ENCODE measurements at places on chromosomes 12 and 14.

DNA sequence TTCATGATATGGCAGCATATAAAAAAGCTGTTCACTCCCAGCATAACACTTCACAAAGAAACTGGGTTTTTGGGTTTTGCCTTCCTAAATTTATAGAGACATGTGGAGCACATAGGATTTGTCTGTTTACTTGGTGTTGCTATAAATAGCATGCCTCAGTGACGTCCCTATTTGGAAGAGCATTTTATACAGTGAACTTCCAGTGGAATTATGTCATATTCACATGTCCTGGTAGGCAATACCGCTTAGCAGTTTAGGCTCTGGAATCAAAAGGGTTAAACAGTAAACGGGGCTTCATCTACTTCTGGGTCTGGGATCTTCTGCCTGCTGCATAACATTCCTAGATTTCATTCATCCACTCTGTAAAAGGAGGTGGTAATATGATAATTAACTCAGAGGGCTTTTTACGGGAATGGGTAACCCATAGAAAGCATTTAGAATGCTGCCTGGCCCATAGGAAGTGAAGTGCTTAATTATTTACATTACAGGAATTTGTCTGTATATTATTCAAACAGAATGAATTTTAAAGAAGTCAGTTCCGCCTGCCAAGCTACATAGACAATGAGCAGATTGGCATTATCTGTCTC, 396.1 kb downstream of the TMTC2 start:
- DNase-seq, result peak; percentile 23

DNA sequence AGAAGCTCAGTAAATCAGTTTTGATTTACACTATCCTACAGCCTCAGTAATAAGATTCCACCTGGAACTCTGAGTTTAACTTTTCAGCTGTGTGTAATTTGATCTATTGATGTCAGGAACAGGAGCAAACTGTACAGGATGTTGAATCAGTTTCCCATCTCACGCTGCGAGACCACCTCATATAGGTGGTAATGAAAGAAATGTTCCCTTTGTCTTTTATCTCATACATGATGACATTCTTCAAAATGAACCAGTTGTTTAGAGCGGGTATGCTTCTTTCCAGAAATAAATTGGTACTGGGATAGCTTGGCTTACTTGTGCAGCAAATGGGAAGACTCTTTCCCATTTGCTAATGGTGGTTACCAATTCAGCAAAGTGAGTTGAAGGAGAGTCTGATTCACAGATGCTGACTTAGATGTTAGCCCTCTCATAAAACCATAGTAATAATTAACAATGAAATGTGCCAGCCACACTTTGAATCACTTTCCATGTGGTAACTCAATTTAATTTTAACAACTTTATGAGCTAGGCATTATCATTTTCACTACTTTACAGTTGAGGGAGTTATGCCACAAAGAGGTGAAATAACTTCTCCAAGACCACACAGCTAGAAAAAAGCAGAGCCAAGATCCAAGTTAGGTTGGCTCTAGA, 251.5 kb downstream of the PAWR start:
- no peak for DNase-seq

DNA sequence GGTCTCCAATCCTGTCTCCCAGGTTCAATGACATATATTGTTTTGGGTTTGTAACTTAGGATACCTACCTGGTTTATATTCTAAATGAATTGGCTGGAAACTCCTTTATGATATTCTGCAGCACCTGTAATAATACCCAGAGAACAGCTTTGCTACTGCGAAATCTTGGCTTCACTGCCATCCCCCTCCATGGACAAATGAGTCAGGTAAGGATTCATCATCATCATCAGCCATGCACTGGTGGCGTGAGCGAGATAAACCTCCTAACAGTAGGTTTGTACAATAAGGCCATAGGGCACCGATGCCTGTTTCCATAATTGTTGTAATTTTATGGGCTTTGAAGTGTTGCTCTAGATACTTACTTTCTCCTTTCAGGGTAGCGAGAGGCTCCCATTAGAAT, 10.7 kb downstream of the DDX47 start:
- no peak for DNase-seq

DNA sequence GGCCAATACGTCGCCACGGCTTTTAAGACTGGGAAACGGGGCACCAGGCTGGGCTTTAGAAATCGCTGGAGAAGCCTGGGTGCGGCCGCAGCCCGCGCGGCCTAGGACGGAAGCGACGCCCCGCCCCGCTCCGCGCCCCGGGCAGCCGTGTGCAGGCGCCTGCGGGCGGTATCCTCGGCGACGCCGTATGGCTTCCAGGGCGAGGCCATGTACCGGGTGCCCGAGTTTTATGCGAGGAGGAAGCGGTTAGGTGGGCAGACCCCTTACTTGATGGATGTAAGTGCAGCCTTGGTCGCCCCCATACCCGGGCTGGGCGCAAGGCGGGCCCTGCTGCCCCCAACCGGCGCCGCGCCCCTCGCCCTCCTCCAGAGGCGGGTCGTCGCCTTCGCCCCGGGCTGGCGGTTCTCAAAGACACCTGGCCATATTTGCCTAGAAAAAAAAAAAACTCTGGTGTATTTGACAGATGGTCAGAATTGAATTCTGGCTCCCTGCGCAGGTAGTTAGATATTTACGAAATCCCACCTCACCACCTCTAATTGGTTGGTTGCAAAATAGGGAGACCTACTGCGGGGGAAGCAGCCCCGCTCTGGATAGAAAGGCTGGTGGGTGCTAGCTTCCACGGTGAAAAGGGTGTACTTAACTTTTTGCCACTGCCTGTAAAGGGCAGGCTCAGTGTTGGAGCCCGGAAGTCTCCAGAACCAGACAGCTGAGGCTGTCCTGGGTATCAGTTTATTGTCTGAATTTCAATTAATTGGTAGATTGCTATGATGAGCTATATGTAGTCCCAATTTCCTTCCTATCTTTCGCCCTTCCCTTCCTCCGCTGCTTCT, at the start of gene PPP1R36:
Gene PPP1R36, plus strand, starts transcription at position 171 of the 830 bp plus-strand sequence. Its CDS starts 37 bp downstream, at position 208.
- peak; percentile 30 for DNase-seq

DNA sequence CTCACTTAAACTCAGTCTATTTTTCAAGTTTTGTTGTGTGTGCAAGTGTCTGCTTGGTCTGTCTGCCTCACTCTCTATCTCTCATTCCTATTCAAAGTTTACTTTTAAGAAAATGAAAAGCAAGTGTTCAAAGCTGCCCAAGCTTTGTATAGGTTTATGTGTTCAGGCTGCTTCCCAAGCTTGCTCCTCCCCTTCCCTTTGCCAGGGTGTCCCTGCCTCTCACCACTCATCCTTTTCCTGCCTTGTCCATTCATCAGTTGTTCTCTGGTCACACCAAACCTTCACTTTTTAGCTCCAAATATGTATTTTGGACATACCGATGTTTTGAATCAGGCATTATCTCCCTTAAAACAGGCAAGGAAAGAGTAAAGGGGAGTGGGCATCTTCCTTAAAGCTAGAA, 41.3 kb downstream of the STK38L start:
- no peak for DNase-seq

DNA sequence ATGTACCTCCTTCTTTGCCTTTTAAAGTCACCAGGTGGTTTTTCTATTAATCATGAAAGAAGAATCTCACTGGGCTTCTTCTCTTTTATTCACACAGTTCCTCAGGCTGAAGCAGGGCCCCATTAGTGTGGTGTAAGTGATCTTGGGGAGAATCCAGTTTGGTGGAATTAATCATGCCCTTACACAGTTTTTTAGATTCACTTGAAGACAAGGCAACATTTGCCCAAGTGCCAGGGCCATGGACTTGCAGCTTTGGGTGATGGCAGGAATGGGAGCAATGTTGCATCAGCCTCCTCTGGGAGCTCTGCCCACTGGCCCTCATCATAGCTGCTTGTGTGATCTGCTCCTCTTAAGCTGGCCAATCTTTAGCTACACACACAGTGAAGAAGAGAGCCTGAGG, 33.8 kb downstream of the KCNK10 start:
- peak; percentile 2 for DNase-seq

- no peak for DNase-seq
These were observed 157.0 kb upstream of the PRMT8 start for GRCh38 chr12:3333991-3334391.

GRCh38 chr14:31902002-31902401, 175.1 kb upstream of the ARHGAP5 start:
- no peak for DNase-seq

DNA sequence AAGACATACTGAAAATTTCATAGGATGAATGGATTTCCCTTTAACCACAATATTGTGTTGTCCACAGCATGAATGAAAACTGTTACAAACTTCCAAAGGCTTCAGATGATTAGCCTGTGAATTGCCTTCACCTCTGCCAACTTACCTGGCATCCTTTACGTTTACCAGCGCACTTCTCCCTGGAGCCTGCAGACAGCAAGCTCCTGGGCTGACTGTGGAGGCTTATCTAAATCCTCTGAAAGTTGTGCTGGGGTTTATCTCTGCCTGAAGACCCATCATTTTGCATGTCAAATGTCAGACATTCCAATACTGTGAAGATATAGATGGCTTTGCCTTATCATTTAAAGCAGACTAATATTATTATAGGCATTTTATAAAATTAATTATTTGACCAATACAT, 403.0 kb downstream of the SYT1 start:
- no peak for DNase-seq

DNA sequence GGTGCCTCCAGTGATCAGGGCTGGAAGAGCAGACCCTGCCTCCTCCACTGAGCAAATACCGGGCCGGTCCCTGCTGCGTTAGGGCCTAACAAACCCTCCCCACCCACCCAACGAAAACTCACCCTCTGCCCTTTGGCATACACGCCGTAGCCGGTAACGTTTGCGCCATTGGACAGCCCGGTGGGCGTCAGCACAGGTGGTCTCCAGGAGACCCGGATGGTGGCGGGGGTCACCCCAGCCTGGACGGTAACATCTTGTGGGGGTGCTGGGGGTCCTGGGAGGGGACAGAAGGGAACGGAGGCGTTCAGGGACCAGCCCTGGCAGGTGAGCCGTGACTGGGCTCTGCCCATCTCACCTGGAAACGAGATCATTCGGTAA, 100.5 kb downstream of the PIWIL1 start:
- DNase-seq, result no peak

DNA sequence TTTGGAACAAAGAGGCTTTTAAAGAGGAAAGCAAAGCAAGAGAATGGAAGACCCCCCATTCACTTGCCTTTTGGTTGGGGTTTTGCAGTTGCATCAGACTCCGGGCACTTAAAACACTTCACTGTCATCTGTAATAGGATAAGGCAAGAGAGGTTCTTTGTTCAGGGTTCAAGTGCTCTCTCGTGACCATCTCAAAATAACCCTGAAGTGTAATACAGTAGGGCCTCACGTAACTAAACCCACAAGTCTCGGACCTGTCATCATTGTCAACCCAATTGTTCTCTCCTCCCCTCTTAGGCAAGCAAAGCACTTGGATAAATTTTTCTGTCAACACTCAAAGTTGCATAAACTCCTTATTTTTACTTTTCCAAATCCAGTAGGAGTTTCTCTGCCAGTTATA, 26.9 kb upstream of the MYBPC1 start:
- DNase-seq, result no peak

DNA sequence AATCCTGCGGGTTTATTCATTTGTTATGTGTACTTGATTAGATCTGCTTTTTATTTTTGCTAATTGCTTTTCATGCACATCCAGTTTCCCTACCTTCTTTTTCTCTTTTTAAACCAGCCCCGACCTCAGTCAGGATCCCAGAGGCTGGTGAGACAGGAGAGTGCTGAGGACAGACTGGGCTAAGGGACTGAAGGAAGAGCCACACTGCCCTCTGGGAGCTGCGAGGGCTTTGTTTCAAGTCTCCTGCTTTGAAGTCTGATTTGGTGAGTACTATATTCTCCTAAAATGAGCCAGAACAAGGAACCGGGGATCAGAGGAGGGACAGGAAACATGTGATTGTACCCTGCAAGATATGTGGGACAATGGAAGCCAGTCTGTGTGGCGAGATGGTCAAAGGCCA, 23.9 kb downstream of the PRICKLE1 start:
- no peak for DNase-seq

- DNase-seq, result no peak
These were observed 27.9 kb downstream of the CCNK start for GRCh38 chr14:99508896-99509629.

DNA sequence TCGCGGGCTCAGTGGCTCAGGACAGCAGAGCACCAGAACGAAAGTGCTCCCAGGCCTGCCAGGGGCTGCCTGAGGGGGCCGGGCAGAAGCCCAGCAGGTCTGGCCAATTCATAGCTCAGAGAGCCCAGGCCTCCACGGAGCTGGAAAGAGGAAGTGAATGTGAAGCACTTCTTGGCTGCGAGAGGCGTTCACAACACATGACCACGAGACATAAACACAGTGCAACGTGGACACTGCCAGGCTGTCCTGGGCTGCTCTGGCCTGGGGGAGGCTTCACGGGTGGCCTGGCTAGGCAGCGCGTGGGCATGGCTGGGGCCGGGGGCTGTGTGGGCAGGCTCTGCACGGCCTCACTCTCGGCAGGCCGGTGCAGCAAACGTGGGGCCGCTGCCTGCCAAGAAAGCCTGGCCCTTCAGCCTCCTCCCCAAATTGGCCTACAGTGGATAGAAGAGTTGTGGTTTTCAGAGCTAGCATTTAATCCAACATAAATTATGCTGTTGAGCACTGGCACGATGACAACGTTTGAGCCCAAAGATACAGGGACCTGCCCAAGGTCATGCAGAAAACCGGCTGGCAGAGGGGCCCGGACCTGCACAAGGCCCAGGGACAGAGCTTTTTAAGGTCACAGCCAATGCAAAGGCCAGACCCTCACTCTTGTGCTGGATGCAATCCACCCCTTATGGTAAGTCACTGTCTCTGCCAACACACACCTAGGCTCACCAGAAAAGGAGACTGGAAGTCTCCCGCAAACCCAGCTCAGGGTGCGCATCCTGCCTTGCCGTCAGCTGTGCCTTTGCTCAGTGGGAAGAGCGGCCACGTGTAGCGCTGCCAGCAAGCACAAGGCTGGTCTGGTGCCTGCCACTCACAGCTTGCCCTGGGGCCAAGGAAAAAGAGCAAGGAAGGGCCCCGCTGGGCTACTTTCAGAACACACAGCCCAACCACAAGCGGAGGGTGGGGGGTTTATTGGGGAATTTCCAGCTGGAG, 8.6 kb downstream of the SLC25A29 start:
- DNase-seq, result peak; percentile 11

GRCh38 chr12:6952121-6952862, 1.1 kb downstream of the PTPN6 start:
- DNase-seq, result no peak

DNA sequence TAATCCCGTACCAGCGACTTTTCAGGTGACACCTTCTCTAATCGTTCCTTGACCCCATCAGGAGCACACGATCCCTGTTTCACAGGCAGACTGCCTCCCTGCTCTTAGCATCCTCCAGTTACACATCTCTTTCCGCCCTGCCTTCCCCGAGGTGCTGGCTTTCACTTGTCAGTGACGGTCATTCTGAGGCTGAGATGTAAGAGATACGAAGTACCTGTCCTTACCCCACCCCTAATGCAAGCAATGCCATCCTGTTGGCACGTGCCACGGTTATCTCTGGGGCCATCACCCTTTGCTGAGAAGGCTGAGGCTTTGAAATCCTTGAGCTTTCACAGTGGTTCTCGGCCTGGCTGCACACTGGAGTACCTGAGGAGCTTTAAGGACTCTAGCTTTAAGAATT, 24.4 kb downstream of the B4GALNT3 start:
- no peak for DNase-seq

Measured in fibroblast of skin of right quadriceps (primary cell).